Vagina (tissue), 2 donors: ENCODE measurements at places on chromosomes 6 and 20. TPM values are rescaled to one million over a fixed set of nuclear protein-coding genes. Genes with fewer than 3 reads are reported as not detected.

DNA sequence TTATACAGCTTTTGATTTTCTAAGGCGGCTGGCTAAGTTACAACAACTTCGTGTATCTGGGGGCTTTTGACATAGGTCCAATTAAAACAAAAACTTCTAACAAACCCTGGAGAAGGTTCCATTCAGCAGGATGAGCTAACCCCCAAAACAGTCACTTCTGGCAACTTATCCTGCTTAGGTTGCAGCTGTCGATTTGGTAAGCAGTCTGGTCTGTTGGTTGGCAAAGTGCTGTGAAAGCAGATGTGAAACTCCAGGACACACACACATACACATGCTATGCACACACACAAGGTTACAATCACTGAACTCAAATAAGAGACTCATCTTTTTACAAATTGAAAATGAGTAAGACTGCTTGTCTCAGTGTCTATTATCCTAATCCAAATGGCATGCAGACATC is 119.0 kb upstream of the STMND1 start:
- H3K27ac ChIP-seq = no peak overlapping the region
- H3K36me3 ChIP-seq = no peaks in the 10 kb centered on the region

- no peaks in the 10 kb centered on the region for H3K27me3 ChIP-seq
- no peak for DNase-seq
- no peaks in the 10 kb centered on the region for H3K36me3 ChIP-seq
- H3K4me1 ChIP-seq = peaks cover 15% of the 10 kb centered on the region
- H3K4me3 ChIP-seq = peak within 1 kb of the TSS; percentile 41
These were observed at the start of gene TULP1 for GRCh38 chr6:35512740-35513139. TULP1 (minus strand) TSS chr6:35512896; CDS start chr6:35512858, 38 bp downstream.

DNA sequence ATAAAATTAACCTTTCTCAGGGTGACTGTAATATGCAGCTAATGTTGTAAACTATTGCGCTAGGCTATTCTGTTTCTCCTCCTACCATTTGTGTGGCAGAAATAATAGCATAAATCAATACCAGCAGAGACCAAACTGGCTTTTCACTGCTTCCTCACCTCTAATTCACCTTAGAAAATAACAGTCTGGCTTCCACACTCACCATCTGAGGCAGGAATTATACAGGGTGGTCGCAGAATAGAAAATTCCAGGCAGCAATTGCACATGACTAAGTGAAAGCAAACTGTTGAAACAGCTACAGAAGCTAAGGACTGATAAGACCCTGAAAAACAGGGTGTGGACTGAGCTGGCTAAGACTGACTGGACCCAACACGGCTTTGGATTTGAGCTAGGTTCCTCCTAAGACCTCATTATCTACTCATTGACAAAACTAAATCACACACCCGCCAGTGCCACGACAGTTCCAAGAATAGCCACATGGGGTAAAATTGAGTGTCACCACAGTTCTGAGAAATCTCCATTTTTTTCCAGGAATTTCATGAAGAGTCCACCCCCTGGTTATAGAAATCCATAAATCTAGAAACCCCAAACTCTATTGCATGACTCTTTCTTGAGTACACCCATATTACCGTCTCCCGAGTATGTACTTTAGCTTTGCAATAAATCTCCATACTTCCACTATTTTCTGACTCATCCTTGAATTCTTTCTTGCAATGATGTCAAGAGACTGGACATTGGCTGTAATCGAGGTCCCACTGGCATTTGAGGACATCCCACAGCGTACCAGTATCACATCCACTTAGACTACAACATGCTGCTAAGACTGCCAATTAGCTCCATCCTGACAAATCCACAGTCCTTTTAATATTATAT is 60.9 kb upstream of the KCNQ5 start:
- H3K4me3 ChIP-seq = no peak overlapping the region
- no peaks in the 10 kb centered on the region for H3K4me1 ChIP-seq
- no peak for DNase-seq
- H3K27ac ChIP-seq = no peak overlapping the region

GRCh38 chr20:44247586-44248409 is 690 bp downstream of the GDAP1L1 start:
- H3K36me3 ChIP-seq = no peaks in the 10 kb centered on the region
- no peak overlapping the region for H3K27ac ChIP-seq
- no peak for DNase-seq
- no peaks in the 10 kb centered on the region for H3K27me3 ChIP-seq

DNA sequence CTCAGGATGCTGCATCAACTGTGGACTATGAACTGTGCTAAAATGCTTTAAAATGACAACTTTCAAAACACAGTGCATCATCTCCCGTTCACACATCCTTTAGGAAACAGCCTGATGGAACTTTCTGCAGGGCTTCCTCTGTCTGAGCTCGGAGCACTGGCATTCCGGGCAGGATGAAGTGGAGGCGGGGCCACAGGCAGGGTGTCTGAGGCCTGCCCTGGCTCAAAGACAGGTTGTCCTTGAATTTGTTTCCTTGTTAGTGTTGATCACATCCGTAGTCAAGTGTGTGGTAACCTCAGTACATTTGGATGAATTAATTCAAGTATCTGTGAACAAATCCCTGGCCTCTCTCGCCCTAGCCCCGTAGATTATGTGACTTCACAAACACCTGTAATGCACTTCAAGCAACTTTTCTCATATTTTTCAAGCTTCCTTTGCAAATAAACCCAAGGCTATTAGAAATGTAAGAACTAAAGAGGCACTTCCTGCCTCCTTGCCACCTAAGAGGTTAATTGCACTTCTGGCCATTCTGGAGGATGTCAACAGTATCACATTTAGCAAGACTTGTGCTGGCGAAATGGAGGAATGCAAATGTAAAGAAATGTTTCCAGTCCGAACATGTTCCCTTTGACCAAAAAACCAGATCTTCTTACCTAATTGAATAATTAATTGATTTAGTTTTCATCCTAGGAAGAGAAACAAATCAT is 3.1 kb downstream of the CD93 start:
- peak overlapping the region; percentile 38 for H3K4me3 ChIP-seq
- no peaks in the 10 kb centered on the region for H3K27me3 ChIP-seq
- H3K4me1 ChIP-seq = peaks cover 12% of the 10 kb centered on the region
- H3K36me3 ChIP-seq = no peaks in the 10 kb centered on the region
- H3K27ac ChIP-seq = peak overlapping the region; percentile 70
- no peak for DNase-seq

DNA sequence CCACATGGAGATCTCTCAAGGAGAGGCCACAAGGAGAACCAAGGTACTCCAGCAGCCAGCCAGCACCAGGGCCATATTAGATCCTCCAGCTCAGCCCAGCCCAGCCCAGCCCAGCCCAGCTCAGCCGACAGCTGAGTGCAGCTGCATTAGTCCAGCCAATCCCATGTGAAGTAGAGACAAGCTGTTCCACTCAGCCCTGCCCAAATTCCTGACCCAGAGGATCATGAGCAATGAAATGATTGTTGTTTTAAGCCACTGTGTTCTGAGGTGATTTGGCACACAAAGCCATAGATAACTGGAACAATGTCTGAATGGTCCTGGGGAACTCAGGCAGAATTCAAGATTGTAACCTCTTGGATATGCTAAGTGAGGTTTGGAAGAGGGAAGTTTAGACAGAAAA is 59.5 kb upstream of the BMP2 start:
- H3K4me1 ChIP-seq = peaks cover 20% of the 10 kb centered on the region
- H3K27me3 ChIP-seq = no peaks in the 10 kb centered on the region
- no peaks in the 10 kb centered on the region for H3K36me3 ChIP-seq
- no peak overlapping the region for H3K4me3 ChIP-seq
- no peak for DNase-seq
- H3K27ac ChIP-seq = no peak overlapping the region

DNA sequence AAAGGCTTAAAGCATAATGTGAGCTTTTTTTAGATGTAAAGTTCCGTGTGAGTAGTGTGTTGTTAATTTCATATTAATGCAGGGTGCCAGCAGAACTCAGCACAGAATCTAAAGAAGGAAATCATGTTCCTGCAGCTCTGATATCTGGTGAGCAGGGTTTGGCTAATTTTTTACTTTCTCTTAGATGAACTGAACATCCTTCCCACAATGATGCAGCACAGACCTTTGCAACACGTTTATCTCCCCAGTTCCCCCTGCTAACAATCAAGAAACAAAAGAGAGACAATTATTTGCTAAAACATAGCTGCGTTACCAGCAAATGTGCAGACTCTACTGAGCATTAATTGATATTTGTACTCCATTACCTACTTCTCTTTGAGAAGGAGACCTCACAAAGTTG is 39.1 kb upstream of the ATXN1 start:
- no peaks in the 10 kb centered on the region for H3K4me1 ChIP-seq
- no peaks in the 10 kb centered on the region for H3K36me3 ChIP-seq
- no peak overlapping the region for H3K4me3 ChIP-seq
- no peaks in the 10 kb centered on the region for H3K27me3 ChIP-seq

- DNase-seq = no peak
- H3K4me1 ChIP-seq = peaks cover 53% of the 10 kb centered on the region
- H3K27ac ChIP-seq = no peak overlapping the region
- H3K27me3 ChIP-seq = no peaks in the 10 kb centered on the region
- peak overlapping the region; percentile 85 for H3K4me3 ChIP-seq
These were observed 1.9 kb downstream of the PPP1R3D start for GRCh38 chr20:59938221-59938620.

DNA sequence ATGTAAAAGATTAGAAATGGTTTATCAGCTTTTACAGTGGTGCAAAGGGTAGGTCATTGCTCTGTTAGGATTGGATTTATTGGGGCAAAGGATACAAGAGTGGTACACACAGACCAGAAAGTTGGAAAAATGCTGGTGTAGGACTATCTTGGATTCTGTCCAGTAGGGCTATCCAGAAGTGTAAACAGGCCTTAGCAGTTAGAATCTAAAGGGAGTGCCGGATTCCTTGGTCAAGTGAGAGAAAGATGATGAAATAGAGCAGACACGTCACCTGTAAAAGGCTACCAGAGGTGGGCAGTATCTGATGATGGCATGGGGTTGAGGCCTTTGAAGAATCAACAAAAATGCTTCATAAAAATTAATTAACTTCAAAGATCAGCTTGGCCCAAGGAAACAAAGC is 975.9 kb downstream of the KIF16B start:
- DNase-seq = no peak
- H3K4me1 ChIP-seq = no peaks in the 10 kb centered on the region

- H3K36me3 ChIP-seq = peaks cover 29% of the 10 kb centered on the region
- no peak overlapping the region for H3K27ac ChIP-seq
- H3K4me3 ChIP-seq = no peak overlapping the region
- DNase-seq = no peak
These were observed 14.9 kb downstream of the PEX3 start for GRCh38 chr6:143465546-143465945.

- H3K4me3 ChIP-seq = peak overlapping the region; percentile 66
- H3K36me3 ChIP-seq = no peaks in the 10 kb centered on the region
These were observed 2.0 kb downstream of the TRAF3IP2 start for GRCh38 chr6:111603685-111604084.

DNA sequence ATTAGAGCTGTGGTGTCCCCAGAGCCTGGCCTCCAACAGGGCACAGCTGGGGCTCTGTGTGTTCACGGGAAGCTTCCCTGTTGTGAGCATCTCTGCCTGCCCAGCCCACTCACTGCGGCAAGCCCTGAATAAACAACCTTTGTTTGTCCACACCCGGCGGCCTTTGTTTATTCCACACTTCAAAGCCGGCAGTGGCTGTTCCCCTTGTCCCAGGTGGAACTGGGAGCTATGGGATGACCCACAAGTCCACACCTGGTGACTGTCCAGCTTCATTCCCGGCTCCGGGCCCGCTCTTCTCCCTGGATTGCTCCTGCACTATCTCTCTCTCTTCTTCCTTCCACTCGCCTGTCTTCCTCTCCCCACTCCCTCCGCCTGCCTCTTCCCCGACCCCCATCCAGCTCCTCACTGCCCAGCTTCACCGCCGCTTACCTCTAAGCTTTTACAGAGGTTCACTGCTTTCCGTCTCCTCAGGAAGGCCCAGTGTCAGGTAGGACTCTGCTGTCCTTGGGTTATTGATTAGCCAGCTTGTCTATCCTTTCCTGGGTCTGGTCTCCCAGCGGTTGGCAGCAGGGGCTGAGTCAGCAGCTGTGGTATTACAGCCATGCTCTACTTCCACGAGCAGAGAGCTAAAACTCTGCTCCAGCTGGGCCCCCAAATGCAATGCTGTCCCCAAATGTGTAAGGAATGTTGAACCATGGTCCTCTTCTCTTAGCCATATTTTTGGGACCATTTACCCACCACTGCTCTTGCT is 17.8 kb downstream of the DACT2 start:
- no peaks in the 10 kb centered on the region for H3K36me3 ChIP-seq
- no peaks in the 10 kb centered on the region for H3K4me1 ChIP-seq
- DNase-seq = no peak
- no peaks in the 10 kb centered on the region for H3K27me3 ChIP-seq
- no peak overlapping the region for H3K27ac ChIP-seq

DNA sequence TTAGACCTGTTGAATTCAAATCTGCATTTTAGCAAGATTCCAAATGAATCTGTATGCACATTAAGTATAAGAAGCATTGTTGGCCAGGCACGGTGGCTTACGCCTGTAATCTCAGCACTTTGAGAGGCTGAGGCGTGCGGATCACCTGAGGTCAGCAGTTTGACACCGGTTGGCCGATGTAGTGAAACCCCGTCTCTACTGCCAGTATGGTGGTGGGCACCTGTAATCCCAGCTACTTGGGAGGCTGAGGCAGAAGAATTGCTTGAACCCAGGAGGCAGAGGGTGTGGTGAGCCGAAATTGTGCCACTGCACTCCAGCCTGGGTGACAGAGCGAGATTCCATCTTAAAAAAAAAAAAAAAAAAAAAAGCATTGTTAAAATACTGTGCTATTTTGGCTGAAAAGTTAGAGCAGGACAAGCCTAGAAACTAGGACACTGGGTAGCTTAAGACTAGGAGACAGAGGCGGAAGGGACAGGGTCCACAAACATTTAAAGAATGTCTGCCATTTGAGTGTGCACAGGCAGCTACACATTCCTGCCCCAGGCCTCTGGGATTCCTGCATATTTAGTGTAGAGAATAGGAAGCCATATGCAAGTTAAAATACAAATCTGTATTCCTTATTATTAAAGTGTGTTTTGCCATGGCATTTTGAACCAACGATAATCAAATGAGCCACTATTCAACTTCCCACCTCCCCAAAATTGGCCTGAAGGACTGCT is 45.1 kb upstream of the EEF1A1 start:
- no peak for DNase-seq
- no peaks in the 10 kb centered on the region for H3K36me3 ChIP-seq
- H3K27ac ChIP-seq = peak overlapping the region; percentile 59
- H3K4me1 ChIP-seq = peaks cover 11% of the 10 kb centered on the region

GRCh38 chr20:63159826-63160640 is 55.9 kb downstream of the YTHDF1 start:
- DNase-seq = no peak
- H3K4me1 ChIP-seq = no peaks in the 10 kb centered on the region
- H3K27me3 ChIP-seq = no peaks in the 10 kb centered on the region
- H3K36me3 ChIP-seq = no peaks in the 10 kb centered on the region
- H3K4me3 ChIP-seq = no peak overlapping the region

GRCh38 chr6:10478187-10479040 is 42.7 kb upstream of the GCNT2 start:
- DNase-seq = no peak
- H3K27me3 ChIP-seq = no peaks in the 10 kb centered on the region
- H3K4me1 ChIP-seq = no peaks in the 10 kb centered on the region
- no peak overlapping the region for H3K27ac ChIP-seq
- H3K4me3 ChIP-seq = no peak overlapping the region

SIRT5 gene
- total RNA-seq = 7.1 TPM

CST5 gene
- not detected for total RNA-seq

GRIK2 gene
- 8.8 TPM for total RNA-seq

PRR18 gene
- total RNA-seq = not detected

ENPP3 gene
- total RNA-seq = 2.0 TPM

RBBP8NL gene
- 1.7 TPM for total RNA-seq

CCM2L gene
- total RNA-seq = 8.6 TPM
